ENCODE measurements at places on chromosomes 3 and 15.

- DNase-seq: no peak
Measured at GRCh38 chr3:142694225-142694624, 29.6 kb upstream of the TRPC1 start.

DNA sequence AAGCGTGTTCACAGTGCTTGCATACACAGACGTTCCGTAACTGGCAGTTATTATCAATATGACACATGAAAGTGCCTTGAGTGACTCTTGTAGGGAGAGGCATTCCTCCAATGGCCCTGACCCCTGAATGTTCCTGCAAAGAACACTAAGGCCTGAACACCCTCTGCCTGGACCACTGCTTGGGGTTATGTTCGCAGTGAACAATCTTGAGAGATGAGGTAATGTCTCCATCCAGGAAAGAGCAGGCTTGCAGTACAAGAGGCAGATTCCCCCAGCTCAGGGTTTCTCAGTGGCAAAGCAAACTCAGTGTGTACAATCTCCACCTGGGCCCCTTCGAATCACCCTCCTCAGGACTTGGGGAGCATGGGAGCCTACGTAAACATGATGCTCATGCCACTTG lies 324.6 kb downstream of the MAGI1 start:
- DNase-seq: no peak

GRCh38 chr15:63067976-63068743 lies 25.6 kb downstream of the TPM1 start:
- DNase-seq: no peak

DNA sequence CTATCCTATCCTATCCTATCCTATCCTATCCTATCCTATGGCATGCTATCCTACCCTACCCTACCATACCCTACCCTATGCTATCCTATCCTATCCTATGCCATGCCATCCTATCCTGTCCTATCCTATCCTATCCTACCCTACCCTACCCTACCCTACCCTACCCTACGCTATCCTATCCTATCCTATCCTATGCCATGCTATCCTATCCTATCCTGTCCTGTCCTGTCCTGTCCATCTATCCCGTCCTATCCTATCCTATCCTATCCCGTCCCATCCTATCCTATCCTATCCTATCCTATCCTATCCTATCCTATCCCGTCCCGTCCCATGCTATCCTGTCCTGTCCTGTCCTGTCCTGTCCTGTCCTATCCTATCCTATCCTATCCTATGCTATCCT lies 57.4 kb downstream of the SLC6A11 start:
- no peak for DNase-seq

DNA sequence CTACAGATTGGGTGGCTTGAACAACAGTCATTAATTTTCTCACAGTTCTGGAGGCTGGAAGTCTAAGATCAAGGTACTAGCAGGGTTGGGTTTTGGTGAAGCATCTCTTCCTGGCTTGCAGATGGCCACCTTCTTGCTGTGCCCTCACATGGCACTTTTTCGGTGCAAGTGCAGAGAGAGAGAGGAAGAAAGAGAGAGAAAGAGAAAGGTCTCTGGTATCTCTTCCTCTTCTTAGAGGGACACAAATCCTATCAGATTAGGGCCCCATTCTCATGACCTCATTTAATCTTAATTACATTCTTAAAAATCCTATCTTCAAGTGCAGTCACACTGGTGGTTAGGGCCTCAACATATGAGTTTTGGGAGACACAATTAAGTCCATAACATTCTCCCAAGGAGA lies 167.1 kb downstream of the NFKBIZ start:
- DNase-seq: no peak

DNA sequence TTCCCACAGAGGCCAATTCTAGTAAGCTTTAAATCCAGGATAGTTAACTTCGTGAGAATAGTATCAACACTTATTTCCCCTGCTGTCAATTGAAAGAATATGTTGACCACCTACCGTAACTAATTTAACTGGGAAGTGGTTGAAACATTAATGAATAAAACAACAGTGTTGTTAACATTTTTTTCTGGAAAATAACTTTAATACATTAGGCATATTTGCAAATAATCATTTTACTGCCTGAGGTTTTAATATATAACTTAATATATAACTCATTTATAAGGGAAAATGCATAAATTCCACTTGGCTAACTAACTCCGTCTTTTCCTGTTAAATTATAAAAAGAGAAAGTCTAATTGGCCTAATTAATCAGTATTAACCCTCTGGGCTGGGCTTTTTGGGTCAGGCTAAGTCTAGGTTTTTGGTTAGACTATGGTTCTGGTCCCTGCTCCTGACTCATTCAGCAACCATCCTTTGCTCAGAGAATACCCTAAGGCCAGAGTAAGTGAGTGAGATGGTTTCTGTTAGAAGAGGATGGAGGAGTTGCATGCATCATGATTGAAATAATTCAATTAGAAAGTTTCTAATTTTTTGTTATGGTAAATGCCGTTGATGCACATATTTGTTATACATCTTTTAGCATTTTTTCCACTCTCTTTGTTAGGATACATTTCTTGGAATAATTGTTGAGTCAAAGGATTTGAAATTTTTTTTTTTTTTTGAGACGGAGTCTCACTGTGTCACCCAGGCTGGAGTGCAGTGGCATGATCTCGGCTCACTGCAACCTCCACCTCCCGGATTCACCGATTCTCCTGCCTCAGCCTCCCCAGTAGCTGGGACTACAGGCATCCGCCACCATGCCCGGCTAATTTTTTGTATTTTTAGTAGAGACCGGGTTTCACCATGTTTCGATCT lies 10.8 kb upstream of the SKIL start:
- DNase-seq: no peak

- no peak for DNase-seq
Measured at GRCh38 chr3:168414149-168414548, 318.4 kb upstream of the GOLIM4 start.

DNA sequence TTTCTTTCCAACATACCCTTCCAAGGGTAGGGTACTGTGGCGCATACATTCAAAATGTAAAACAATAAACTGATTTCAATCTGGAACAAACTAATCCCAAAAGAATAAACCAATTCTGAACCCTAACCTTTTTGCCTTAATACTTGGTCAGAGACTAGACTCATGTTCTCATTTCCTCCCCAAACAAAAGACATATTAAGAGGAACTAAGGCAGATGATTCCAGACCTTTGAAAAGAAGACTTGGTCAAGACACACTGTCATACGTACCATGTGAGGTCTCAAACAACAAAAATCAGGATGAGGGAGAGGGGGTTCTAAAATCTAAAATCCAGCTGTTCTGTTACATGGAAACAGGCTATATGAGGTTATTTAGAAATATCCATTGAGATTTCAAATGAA lies 102.1 kb downstream of the RFTN1 start:
- no peak for DNase-seq
